Stimulated activated CD8-positive, alpha-beta memory T cell treated with anti-CD3 and anti-CD28 coated beads, Interleukin-12 subunit alpha, Interleukin-12 subunit beta, amount 100 ng/mL, for 1 hour (primary cell): ENCODE measurements at places on chromosomes 2 and 18.

DNA sequence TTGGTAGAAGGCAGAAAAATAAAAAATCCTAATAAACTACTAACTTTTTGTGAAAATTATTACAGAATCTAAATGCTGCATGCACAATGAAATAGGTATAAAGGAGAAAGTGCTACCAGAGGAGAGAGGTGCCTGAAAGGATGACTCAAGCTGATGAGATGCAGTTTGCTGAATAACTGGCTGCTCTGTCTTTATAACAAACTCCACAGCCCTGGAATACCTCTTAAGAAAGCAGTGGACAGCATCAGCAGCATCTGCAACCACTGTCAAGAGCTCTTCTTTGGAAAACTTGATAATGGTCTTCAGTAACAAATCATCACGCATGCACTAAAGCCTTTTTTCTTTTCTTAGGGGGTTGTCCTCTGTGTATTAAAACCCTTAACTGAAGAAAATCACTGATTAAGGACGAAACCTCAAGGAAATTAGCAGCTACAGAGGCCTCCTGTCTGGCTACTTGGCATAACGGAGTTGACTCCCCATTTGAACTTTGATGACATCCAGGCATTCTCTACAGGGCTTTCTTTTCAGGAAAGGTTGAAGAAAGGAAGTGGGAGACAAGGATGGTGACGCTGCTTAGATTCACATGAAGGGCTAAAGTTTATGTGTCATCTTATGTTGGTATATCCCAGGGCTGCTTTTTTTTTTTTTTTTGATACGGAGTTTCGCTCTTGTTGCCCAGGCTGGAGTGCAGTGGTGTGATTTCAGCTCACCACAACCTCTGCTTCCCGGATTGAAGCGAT lies 28.8 kb downstream of the WDFY1 start:
- DNase-seq, result no peak

DNA sequence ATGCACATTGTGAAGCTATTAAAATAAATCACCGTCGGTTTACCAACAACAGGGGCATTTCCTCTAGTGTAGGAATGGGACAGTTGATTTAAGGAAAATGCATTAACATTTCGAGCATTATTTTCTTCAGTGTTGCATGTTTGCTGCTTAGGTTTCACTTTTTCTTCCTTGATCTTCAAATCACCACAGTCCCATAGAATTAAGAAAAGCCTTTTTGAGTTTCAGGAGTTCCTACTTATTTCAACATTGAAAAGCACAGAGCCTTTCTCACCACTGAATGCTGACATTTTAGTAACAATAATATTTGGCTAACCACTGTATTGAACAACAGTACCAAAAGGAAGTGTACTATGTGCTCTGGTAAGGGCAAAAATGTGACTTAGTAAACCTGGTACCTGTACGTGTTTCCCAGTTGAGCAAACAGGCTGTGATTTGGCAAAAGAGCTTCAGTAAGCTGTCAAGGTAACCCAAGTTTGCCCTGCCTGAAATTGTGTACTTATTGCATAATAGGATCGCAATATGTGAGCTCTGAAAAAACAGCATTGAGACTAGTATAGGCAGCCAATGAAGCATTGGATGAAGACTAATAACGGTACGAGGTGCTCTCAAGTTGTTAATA lies 2.2 kb downstream of the LRRTM4 start:
- DNase-seq, result no peak

DNA sequence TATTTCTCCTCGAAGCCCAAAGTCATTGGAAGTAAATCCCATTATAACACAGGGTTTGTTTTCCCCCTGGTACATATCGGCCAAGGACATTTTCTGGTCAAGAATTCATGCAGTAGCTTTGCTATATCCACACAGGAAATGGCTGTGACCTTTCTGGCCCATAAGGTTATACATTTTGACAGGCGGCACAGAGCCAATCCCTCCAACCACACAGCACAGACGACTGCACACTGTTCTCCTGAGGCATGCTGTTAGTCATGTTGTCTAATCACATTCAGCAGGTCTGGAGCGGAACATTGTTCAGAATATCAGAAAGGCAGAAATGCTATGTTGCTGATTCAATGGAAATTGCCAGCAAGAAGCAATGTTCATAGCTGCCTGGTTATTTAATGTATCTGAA lies 742.3 kb upstream of the SLC8A1 start:
- no peak for DNase-seq

- no peak for DNase-seq
These were observed 257.7 kb downstream of the PTGR3 start for GRCh38 chr18:74951165-74951760.

- no peak for DNase-seq
These were observed 70.8 kb upstream of the STK17B start for GRCh38 chr2:196242131-196242620.

DNA sequence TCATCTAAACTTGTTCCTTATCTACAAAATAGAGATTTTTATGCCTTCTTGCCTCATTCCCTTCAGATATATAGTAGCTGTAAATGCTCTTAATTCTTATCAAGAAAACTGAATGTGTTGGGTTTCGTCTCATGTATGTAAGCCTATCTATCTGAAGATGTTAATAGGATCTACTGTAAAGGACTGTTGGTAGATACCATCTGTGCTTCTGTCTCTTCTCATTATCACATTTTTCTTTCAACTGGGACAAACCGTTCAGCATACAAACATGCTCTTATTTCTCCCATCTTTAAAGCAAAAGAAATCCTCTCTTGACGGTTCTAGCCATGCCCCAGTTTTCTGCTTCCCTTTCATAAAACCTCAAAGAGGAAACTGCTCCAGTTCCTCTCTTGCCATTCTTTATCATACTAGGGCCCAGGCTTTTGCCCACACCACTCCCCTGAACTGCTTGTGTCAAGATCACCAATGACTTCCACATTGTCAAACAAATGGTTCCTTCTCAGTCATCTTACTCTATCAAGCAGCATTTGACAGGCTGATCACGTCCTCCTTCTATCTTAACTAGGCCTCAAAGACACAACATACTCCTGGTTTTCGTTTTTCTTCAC lies 88.7 kb downstream of the ARHGEF33 start:
- no peak for DNase-seq

GRCh38 chr2:56534321-56534720 lies 350.5 kb downstream of the CCDC85A start:
- no peak for DNase-seq

GRCh38 chr2:205717999-205718398 lies 35.7 kb downstream of the NRP2 start:
- no peak for DNase-seq

GRCh38 chr2:32798829-32799228 lies 147.9 kb upstream of the LTBP1 start:
- DNase-seq, result no peak

DNA sequence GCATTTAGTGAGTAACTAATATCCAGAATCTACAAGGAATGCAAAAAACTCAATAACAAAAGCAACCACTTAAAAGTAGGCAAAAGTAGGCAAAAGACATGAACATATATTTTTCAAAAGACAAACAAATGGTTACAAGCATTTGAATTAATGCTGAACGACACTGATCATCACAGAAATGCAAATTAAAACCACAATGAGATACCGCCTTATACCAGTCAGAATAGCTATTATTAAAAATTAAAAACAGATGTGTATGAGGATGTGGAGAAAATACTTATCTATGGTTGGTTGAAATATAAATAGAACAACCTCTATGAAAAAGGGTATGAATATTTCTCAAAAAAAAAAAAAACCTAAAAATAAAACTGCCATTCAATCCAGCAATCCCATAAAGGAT lies 51.7 kb downstream of the SNTG2 start:
- DNase-seq, result no peak

GRCh38 chr2:236877972-236878371 lies 207.7 kb upstream of the COPS8 start:
- DNase-seq, result no peak

DNA sequence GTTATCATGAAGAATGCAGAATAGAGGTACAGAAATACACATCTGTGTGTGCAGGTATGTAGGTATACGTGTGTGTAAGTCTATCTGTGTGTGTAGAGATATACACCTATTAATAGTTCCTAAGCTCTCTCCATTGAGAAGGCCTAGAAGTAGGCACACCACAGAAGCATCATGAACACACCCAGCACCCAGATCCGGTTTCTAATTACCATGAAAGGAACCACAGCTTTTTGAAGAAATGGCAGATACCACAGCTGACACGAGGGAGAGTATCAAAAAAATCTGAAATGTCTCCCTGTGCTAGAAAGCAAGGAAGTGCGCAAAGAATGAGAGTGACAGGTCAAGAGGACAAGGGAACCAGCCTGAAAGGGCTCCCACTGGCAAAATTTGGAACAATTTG lies 27.7 kb upstream of the AP1S3 start:
- no peak for DNase-seq

DNA sequence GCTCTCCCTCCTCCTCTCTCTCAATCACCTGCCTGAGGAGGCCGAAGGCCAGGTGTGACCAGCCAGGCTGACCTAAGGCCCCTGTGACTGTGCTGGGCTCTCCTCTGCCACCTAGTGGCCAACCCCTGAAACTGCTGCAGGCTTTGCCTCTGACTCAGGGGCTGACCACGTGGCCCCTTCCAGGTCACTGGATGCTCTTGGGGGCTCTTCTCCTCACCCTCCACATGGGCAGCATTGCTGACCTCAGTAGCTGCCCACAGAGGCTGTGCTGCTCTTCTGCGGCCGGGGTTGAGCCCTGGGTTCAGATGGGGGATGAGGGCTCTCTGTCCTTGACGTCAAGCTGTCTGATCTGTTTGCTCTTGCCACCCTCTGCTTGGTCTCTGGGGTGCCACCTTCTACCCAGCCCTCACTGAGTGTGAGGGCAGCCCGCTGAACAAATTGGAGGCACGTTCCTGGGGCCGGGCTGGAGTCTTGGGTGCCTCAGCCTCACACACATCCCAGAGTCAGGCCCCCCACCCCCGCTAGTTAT lies 122.7 kb downstream of the TWIST2 start:
- peak; percentile 9 for DNase-seq

DNA sequence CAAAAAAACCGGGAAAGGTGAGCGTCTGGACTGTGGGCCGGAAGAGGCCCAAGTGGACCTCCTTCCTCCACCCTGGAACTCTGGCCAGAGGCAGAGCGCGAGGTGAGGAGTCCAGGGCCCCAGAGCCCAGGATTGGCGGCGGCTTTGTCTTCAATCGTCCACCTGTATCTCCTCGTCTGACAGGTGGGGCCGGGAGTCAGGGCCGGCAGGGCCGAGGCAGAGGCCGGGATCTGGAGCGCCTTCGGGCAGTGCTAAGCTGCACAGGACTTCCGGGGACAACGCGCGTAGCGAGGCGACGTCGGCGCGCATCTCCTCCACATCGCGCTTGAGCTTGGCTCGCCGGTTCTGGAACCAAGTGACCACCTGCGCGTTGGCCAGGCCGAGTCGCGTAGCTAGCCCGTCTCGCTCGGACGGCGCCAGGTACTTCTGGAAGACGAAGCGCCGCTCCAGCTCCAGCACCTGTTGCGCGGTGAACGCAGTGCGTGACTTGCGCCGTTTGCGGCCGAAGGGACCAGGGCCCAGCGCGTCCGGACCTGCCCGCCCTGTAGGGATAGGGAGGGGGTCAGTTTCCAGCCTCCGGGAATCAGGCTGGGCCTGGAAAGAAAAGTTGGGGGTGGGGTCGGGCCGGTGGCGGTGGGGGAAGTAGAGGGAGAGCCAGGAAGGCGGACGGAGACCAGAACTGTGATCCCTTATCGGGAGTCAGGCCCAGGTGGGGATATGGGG lies 1.5 kb downstream of the LBX2 start:
- no peak for DNase-seq

DNA sequence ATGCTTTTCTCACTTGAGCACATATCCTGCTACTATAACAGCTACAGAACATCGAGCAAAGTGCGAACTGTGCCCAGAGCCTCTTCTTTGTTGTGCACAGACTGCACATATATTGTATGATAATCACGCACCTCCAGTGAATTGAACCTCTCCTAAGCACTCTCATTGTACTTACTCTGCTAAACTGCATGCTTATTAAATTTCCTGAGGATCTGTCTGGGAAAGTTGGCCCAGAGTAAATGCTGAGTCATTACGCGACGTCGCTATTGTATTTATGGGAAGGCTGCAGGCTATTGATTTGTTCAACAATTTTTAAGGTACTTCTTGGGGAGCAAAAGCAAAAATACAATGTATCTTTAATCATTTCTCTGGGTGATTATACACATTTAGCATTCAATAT lies 399.6 kb upstream of the DSEL start:
- DNase-seq, result no peak

DNA sequence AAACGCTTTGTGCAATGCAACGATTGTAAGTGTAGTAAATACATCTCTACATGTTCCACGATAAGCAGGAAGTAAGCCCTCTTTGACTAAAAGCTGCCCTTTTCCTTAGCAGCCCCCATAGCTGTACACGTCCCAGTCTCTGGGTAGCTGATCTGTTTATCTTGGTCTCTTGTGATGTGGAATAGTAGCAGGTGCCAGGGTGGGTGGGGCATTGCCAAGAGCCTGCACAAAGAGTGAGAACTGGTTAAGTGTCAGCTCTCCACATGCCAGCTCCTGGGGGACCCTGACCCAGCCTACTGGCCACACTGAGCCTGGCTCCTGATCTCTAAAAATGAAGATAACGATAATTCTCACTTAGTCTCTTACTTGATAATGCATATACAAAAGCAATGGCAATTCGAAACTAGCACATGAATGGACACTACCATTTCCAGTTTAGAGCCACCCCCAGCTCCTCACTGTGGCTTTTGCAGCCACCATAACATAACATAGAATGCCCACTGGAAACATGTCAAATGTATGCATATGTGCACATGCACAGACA lies 92.3 kb downstream of the MYT1L start:
- no peak for DNase-seq

- DNase-seq, result no peak
These were observed 262.1 kb downstream of the LPIN1 start for GRCh38 chr2:12008425-12009061.

GRCh38 chr2:10883066-10883465 lies 28.7 kb upstream of the KCNF1 start:
- no peak for DNase-seq

DNA sequence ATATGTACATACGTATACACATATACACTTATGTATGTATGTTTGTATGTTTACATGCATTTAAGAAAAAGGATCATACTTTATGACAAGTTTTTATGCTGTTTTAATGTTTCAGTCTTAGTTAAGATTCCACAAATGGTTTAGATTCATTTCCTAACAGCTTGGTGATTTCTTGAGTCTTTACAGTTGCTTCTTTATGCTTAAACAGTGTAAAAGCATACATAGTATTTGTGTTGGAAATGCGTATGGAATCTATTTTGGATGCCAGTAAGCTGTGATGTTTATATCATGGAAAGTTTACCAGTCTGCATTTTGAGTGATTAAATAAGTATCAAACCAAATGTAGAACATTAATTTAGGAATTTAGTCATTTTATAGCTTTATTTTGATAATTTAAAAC lies 55.4 kb downstream of the AGFG1 start:
- DNase-seq, result no peak

DNA sequence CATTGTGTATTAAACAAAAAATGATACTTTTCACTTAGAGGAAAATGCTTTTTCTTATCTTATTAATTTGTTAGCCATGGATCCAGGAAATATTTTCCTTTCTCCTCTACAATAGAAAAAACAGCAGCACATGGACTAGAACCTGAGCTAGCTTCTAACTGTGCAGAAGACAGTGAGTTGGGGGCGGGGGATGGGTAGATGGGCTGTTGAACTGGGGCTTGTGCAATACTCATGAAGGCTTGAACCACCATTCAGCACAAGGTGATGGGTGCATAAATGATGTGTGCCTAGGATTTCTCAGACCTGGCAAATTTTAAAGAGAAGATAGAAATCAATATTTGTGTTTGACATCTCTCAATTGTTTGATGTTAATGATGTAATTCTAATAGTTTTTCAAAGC lies 42.0 kb downstream of the COL5A2 start:
- DNase-seq, result no peak

GRCh38 chr2:45890819-45891218 lies 239.3 kb downstream of the PRKCE start:
- DNase-seq, result no peak

GRCh38 chr18:29146068-29146467 lies 969.1 kb upstream of the CDH2 start:
- no peak for DNase-seq
